ENCODE measurements at places on chromosomes 1 and 21.

- DNase-seq, result no peak
These were observed 110.7 kb downstream of the RYR2 start for GRCh38 chr1:237152506-237153335.

- no peak for DNase-seq
These were observed 415.5 kb downstream of the DPYD start for GRCh38 chr1:97505289-97505688.

DNA sequence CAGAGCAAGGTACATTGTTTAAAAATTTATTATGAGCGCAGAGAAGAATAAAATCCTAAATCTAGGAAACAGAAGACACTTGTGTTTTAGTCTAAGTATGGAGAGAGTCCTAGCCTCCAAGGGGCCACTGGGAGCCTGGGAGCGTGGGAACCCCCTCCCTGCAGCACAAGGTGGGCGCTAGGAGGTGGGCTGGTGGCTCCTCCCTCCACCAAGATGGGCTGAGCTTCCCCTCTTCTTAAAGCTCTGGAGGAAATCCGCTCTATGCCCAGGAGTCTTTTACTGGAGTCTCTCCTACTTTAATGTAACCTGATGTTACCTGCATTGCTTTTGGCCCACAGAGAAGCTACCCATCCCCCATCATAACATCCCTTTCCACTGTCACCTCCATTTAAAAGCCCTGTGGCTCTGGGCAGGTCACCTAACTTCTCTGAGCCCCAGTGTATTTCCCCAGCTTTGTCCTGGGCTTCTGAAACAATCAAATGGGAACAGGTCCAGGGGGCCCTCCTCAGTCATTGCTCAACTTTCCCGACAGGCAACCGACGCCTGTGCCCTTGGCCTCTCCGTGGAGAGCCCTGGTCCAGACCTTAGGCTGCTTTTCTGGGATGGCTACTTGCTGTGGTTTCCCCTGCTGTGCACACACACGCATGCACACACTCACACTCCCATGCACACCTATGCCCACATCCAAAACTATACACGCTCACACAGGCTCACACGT lies 181.5 kb downstream of the NPHP4 start:
- DNase-seq, result no peak

DNA sequence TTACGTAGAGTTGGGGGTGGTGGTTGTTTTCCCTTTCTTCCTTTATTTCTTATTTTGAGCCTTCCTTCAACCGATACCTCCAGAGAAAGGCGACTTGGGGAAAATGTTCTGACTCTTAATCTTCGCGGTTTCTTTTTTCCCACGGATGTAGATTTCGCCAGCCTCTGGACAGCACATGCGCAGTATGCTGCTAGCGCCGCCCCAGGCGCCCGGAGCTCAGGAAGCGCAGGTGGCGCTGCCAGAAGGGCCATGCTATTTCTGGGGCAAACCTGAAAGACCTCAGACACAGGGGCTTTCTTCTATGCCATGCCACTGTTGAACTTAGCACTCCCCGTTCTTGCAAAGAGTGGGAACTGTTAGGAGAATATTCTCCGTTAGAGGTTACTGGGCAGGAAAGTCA lies 392.1 kb downstream of the KIF26B start:
- no peak for DNase-seq

DNA sequence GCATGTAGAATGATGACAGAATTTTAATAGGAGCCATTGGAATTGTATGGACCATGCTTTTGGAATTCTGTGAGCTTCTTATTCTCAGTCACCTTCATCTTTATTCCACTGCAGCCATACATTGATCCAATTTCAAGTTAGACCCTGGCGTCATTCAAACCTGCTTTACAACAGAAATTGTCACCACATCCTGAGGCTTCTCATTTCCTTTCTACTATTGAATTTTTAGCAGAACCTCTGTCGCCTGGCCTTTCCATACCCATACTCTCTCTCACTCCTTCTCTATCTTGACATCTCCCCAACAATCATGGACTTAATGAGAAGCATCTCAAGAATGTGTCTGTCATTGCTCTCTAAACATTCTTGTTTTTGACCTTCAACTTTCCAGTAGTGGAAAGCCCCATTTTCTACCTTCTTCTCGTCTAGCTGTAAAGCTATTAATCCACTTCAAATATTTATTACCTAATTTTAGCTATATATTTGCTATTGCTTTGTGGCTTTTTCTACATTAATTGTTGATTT lies 74.1 kb downstream of the CRB1 start:
- DNase-seq, result peak; percentile 33

GRCh38 chr1:234743791-234744611 lies 134.0 kb upstream of the IRF2BP2 start:
- DNase-seq, result peak; percentile 76

DNA sequence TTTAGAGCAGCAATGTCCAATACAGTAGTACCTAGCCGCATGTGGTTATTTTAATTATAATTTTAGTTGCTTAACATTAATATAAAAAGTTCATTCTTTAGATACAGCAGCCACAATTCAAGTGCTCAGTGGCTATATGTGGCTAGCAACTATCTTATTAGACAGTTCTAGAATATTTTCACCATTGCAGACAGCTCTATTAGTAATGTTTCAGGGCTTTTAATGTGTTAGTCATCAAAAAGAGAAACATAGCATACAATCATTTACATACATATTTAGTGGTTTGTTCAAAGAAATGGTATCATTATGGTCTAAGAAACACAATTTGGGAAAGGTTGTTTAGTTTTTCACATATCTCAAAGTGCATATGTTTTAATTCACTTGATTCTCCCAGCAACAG lies 66.6 kb upstream of the DYNLT5 start:
- peak; percentile 60 for DNase-seq

GRCh38 chr1:107649023-107649422 lies 316.0 kb downstream of the VAV3 start:
- DNase-seq, result no peak

- peak; percentile 79 for DNase-seq
These were observed 3.8 kb downstream of the RGS13 start for GRCh38 chr1:192639607-192640368.

- DNase-seq, result peak; percentile 100
These were observed 86.2 kb downstream of the SLC66A1 start for GRCh38 chr1:19398309-19398760.

DNA sequence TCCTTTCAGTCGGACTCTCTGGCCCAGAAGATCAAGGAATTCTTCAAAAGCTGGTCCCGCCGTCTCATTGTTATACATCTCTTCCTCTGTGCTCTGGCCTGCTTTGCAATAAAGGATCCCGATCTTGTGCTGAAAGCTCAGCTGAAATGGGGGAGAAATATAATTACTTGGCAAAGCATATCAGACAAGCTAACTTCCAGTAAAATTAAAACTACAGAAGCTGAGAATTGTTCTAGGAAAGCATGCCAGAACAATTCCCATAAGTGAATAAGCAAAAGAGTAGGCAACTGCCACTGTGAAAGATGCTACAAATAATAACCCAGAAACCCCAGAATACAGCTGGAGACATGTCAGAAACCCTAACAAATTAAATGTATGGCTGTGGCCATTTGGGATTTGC lies 146.1 kb downstream of the SIPA1L2 start:
- no peak for DNase-seq

- DNase-seq, result no peak
These were observed 17.5 kb downstream of the KPNA6 start for GRCh38 chr1:32125313-32125712.

- DNase-seq, result no peak
These were observed 172.7 kb downstream of the NPHP4 start for GRCh38 chr1:5819391-5820025.

DNA sequence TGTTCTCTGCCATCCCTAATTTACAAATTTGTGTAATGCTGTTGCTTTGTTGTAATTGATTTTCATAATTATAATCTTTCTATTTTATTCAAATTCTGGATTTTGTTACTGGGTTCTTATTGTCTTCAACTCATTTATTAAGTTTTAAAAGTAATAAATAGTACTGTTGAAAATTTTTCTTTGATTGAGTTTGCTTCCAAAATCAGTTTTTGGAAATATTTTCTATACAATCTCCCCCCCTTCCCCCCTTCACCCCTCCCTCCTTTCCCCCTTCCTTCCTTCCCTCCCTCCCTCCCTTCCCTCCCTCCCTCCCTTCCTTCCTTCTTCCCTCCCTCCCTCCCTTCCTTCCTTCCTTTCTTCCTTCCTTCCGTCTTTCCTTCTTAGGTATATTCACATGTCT lies 6.0 kb upstream of the TMPRSS15 start:
- DNase-seq, result no peak

- no peak for DNase-seq
These were observed 47.1 kb downstream of the UMODL1 start for GRCh38 chr21:42117967-42118780.

DNA sequence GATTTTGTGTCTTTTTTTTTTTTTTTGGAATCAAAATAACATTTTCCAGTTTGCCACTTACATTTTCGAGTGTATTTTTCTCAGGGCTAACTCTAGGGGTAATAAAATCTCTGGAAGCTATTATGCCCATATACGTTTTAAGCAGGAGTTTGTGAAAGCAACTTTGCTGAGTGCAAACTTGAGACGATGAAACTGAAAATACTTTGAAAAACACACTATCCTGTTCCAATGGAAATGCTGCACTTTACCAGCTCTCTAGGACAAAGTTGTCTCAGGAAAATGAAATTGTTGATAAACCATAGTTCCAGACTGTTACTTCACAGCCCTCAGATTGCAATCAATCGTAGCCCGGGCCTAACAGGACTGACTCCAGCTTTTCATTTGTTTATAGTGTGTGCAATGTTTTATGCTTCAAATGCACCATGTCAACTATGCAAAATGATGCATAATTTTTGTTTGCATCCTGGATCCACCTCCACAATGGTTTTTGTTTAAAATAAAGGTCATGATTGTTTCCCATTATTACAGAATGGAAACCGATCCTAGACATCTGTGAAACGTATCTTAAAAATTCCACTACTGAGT lies 220.6 kb upstream of the PKN2 start:
- DNase-seq, result no peak

GRCh38 chr21:42299324-42300044 lies 15.7 kb downstream of the TFF3 start:
- no peak for DNase-seq

GRCh38 chr1:114155706-114156105 lies 2.0 kb upstream of the SYT6 start:
- DNase-seq, result no peak

DNA sequence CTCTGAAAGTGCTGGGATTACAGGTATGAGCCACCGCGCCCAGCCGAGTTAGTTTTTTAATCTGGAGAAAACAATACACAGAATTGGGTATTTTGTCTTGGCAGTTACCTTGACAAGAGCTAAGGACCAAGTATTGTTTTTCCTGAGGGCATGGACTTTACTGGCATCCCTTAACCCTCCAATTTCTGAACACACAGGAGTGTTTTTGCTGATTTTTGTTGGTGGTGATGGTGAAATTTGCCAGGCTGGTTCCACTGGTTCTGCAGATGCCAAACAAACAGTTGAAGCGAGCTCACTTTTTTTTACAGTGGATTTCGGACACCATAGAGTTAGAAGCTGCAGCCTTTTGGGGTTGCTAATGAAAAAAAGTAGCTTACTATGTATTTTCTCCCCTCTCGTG lies 37.2 kb upstream of the SH3D21 start:
- no peak for DNase-seq

- DNase-seq, result no peak
These were observed 251.4 kb downstream of the FAM72C start for GRCh38 chr1:143720087-143721023.

GRCh38 chr1:57550092-57550491 lies 126.2 kb upstream of the DAB1 start:
- no peak for DNase-seq

GRCh38 chr21:46093668-46094400 lies 4.1 kb upstream of the COL6A2 start:
- no peak for DNase-seq

DNA sequence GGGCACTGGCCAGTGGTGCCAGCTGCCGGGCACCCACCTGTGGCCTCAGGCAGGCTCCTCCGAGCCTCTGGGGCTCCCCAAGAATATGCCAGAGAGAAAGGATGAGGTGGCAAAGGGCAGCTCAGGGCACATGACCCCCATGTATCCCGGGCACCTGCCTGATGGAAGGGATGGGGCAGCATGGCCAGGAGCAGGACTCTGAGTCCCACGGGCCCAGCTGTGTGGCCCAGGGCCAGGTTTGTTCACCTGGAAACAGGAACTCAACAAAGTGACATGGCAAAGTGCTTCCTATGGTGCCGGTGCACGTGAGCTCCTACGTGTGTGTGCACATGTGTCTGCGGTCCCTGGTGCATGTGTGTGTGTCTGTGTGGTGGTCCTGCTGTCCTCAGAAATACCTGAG lies 9.5 kb upstream of the GPR153 start:
- DNase-seq, result no peak

GRCh38 chr1:31625561-31626222 lies 8.2 kb downstream of the HCRTR1 start:
- DNase-seq, result peak; percentile 68

- no peak for DNase-seq
These were observed 291.3 kb upstream of the PLXNA2 start for GRCh38 chr1:208535511-208535910.

Data from astrocyte (in vitro differentiated cells and primary cell).